ENCODE measurements at places on chromosomes 5 and 9. TPM values are rescaled to one million over a fixed set of nuclear protein-coding genes. Genes with fewer than 3 reads are reported as not detected.

The SOHLH1 gene
- 0.05 TPM for total RNA-seq

The PHF24 gene
- not detected for total RNA-seq

The NOXA1 gene
- 2.6 TPM for total RNA-seq

The PFN3 gene
- not detected for total RNA-seq

The DDX4 gene
- not detected for total RNA-seq

The TAF11L10 gene
- not detected for total RNA-seq

The CDH10 gene
- total RNA-seq, result not detected

The CEP78 gene
- total RNA-seq, result 18.5 TPM

The GDA gene
- total RNA-seq, result 0.19 TPM

The IL31RA gene
- total RNA-seq, result 0.19 TPM

The FAXDC2 gene
- total RNA-seq, result 11.9 TPM

The SLC6A18 gene
- not detected for total RNA-seq

The FOXI1 gene
- not detected for total RNA-seq

The RAI14 gene
- total RNA-seq, result 257 TPM

The SEMA6A gene
- total RNA-seq, result 21.1 TPM

The SDHA gene
- total RNA-seq, result 196 TPM

The COL23A1 gene
- total RNA-seq, result 0.17 TPM

The WNT8A gene
- total RNA-seq, result not detected

The PDGFRB gene
- total RNA-seq, result 9.9 TPM

The PIP5K1B gene
- not detected for total RNA-seq

The PTGS1 gene
- 2.7 TPM for total RNA-seq

- no peak for DNase-seq
These were observed 212.1 kb upstream of the ADRA1B start for GRCh38 chr5:159704160-159704559.

- DNase-seq, result no peak
These were observed 70.5 kb upstream of the SPTLC1 start for GRCh38 chr9:92185681-92186080.

GRCh38 chr5:177294632-177295031 is 8.9 kb downstream of the RAB24 start:
- DNase-seq, result no peak

DNA sequence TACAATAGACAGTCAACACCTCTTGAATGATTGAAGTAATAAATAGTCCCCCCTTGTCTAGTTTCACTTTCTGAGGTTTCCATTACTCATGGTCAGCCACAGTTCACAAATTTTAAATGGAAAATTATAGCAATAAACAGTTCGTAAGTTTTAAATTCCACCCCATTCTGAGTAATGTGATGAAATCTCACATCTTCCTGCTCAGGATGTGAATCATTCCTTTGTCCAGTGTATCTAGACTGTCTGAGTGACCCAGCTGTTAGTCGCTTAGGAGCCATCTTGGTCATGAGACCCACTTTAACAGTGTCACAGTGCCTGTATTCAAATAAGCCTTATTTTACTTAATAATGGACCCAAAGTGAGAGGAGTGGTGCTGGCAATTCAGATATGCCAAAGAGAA is 311.6 kb upstream of the PRR16 start:
- peak; percentile 66 for DNase-seq

GRCh38 chr5:4862500-4862899 is 277.6 kb upstream of the ADAMTS16 start:
- DNase-seq, result peak; percentile 63

DNA sequence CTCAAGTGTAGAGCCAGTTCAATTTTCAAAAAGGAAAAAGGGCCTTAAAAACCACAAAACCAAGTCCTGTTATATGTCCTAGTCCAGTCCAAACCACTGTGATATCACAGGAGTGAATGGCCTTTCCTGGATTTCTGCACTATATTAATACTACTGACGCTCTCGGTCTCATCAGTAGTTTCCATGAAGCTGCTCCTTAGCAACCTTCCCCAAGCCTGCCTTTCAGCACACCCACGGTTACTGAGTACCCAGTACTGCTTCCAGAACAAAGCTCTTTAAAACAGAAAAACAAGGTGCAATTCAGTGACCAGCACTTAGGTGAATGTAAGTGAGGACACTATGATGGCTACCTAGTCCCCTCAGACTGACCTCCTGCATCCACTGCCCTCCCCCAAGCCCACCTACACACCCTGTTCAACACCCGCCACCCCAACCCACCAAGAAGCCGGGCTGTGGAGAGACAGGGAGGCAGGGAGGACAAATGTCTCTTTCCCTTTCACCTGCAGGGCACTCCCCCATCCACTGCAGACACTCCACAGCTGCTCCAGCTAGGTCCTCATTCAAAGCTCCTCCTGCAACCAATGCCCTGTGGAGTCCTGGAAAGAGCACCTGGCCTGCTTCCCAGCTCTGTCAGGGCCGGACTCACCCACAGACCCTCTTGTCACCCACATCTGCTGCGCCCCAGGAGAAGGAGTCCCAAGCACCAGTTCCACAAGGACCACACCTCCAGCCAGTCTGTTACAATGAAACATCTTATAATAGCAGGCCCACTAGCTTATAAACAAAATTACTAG is 25.9 kb downstream of the PSMB7 start:
- DNase-seq, result no peak

GRCh38 chr5:141800617-141801016 is 77.6 kb downstream of the PCDH1 start:
- DNase-seq, result no peak

DNA sequence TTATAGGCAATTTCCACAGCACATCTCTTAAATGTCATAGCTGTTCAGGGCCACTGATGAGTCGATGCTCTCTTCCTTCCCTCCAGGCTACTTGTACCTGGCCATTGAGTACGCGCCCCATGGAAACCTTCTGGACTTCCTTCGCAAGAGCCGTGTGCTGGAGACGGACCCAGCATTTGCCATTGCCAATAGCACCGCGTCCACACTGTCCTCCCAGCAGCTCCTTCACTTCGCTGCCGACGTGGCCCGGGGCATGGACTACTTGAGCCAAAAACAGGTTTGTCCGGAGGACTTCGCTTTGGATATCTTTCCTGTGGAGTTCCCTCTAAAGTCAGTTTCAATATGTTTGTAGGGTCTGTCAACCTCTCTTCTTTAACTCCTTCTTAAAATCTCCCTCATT is 84.3 kb downstream of the EQTN start:
- no peak for DNase-seq

GRCh38 chr5:145484158-145484557 is 351.0 kb downstream of the PRELID2 start:
- DNase-seq, result peak; percentile 65

- no peak for DNase-seq
These were observed 11.1 kb upstream of the CEP72 start for GRCh38 chr5:600886-601541.

- DNase-seq, result peak; percentile 35
These were observed 37.8 kb downstream of the NEURL1B start for GRCh38 chr5:172678902-172679301.

DNA sequence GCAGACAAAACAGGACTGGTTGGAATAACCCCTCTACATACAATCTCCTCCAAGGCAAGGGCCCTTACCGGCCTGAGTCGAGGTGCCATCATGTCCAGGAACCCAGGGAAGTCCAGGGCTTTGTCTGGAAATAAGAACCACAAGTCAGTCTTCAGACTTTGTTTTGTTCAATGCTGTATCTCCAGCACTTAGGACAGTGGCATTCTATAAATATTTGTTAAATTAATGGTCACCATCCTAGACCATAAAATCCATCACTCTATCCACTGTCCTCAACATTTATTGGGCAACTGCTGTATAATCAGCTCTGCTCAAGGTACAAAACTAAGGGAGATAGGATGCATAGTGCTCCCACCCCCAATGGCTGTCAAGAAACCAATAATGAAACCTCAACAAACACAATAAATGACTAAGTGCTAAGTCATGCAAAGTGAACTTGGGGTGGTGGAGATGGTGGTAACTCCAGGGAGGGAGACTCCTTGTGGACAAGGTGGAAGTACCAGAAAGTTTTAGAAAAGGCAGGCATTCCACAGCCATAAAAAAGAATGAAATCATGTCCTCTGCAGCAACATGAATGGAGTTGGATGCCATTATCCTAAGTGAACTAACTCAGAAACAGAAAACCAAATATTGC is 5.0 kb downstream of the RELL2 start:
- DNase-seq, result peak; percentile 79

- DNase-seq, result no peak
These were observed 60.4 kb downstream of the FBXL7 start for GRCh38 chr5:15560421-15560820.

DNA sequence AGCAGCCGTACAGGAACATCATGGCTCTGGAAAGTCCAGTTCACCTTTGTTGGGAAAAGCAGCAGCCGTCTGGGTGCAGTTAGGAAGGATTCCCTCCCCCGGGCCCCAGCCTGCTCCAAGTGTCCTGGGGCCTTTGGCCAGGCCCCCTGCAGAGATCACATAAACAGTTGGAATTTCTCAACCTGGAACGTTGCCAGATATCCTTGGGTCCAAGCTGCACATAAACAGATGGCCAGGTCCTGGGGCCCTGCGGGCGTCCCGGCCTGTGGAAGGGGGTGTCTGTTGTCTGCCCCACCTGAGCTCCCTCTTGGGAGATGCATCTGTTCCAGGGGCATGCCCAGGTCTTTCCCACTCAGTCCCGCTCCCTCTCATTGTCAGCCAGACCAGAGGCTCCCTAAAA is 92.7 kb downstream of the COL5A1 start:
- peak; percentile 24 for DNase-seq

GRCh38 chr9:89640361-89640760 is 35.5 kb downstream of the GADD45G start:
- peak; percentile 25 for DNase-seq

DNA sequence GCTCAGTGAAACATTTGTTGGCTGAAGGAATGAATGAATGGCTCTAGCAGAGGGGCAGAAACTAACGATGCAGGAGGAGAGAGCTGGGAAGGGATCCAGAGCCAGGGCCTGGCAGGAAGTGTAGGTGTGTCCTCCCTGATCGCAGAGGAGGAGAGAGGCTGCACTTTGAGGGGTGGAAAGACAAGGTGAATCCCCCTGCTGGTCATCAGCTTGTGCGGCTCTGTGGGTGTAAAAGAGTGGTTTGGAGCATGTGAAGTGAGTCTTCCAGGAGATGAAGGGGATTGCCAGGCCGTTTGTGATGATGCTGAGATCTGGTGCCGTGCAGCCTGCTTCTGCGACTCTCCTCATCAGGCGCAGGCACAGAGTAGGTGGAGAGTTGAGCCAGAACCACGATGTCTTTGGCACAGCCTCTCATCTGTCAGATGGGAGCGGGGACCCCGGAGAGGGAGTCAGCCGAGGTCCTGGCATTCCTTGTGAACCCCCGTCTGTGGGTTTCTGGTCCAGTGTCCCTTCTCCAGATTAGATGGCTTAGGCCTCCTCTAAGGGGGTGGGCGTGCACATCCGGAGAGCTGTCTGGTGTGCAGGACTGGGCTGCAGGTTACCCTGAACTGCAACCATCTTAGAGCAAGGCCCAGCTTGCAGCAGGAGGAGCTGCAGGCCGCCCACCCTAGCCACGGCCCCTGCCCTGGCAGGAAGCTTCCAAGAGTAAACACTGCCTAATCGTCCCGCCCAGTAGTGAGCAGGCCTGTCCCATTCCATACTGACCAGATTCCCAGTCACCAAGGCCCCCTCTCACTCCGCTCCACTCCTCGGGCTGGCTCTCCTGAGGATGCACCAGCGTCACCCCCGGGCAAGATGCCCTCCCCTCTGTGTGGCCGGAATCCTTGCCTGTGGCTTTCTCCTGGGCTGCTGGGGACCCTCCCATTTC is at the start of gene ADAMTS13:
Gene ADAMTS13, plus strand, starts transcription at position 753 of the 928 bp plus-strand sequence. Its CDS starts 77 bp downstream, at position 830.
- peak; percentile 13 for DNase-seq

- DNase-seq, result no peak
These were observed 52.7 kb downstream of the PRR16 start for GRCh38 chr5:120516805-120517204.

DNA sequence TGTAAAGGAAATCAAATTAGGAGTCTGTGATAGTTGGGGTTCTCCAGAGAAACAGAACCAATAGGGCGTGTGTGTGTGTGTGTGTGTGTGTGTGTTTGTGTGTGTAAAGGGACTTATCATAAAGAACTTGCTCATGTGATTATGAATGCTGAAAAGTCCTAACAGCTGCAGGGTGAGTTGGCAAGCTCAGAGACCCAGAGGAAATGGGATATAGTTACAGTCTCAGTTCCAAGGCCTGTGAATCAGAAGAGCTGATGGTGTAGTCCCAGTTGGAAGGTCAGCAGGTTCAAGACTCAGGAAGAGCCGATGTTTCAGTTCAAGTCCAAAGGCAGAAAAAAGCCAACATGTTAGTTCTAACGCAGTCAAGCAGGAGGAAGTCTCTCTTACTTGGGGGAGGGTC is 214.2 kb downstream of the ELAVL2 start:
- DNase-seq, result peak; percentile 49

DNA sequence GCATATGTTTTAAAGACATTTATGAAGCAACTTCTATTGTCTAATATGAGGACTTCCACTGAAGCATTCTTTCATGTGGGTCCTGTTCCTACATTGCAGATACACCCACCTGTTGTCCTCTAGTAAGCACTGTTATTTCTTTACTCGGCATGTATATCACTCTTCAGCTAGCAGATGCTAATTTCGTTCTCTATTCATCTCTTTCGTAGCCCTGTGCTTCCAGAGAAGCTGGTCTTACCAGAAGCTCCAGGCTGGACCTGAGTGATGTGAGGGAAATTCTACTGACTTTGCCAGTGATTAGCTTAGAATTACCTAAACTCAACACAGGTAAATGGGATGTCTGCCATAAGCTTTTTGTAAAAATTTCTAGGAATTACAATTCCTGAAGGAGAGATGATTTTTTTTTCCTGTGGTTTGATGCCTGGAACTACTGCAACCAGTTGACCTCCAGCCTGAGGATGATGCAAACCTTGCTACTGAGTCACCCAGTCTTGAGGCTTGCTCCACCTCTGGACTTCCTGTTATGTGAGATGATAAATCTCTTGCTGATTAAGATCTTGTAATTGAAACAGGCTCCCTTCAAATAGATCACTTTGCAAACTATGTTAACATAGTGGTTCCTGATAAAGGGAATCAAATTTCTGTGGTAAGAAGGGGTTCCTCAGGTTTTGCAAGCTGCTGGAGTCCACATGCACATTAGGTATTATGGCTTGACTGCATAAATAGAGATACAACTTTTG is 52.2 kb upstream of the SPINK5 start:
- DNase-seq, result peak; percentile 8

- DNase-seq, result no peak
These were observed 6.3 kb upstream of the ZNF883 start for GRCh38 chr9:113018247-113018646.

DNA sequence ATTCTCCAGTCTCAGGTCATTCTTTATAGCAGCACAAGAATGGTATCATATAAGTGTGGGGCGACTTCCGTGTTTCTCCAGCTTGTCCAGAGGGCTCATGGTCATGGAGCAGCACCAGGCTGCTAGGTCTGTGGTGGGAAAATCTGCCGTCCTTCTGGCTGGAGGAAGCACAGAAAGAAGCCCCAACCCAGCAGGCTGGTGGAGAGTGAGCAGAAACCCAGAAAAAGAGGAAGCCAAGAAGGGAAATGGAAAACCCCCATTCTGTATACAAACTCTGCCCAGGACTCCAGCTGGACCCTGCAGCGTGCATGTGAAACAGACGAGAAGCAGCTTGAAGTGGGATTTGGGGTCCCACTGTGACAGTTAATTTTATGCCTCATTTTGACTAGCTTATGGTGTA is 34.3 kb upstream of the OLFM1 start:
- DNase-seq, result no peak

- DNase-seq, result no peak
These were observed 5.7 kb downstream of the QSOX2 start for GRCh38 chr9:136239983-136240330.

Measured in dermis blood vessel endothelial cell (primary cell).